ENCODE measurements at places on chromosomes 6 and 20.

GRCh38 chr20:63567386-63568169, 6.5 kb downstream of the HELZ2 start:
- DNase-seq = no peak

- no peak for DNase-seq
Observed at GRCh38 chr6:13461805-13462204, 25.6 kb downstream of the GFOD1 start.

- peak; percentile 60 for DNase-seq
Observed at GRCh38 chr20:62367633-62368391, 700 bp upstream of the LAMA5 start.

DNA sequence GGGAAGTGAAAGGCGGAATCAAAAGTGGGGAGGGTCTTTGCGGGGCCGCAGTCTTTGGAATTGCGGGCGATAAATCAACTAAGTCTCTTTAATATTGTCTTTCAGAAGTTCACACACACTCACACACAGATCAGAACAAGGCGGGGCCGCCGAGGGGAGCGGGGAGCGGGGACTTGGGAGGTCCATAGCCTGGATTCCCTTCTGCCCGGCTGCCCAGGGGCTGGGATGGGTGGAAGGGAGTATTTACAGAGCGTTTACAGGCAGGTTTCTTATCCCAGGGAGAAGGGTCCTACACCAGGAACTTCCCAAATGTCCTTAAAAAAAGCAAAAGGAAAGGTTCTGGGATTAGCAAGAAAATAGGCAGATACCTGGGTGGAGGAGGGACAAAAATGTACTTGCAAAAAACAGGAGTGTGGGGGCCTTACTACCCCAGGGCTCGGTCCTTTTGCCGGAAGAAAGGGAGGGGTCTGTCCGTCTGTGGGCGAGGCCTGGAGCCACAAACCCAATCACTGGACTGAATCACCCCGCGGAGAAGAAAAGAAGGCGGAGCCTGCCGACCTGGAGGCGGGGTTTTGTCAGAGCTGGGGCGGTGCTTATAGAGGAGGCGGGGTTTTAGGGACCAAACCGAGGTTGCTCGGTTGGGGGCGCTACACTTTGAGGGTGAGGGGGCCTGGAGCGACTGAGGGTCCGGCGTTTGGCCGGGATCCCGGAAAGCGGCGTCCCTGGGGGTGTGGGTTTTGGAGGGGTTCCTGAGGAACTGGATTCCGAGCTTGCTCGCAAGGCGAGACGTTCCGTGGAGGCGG, 3.2 kb downstream of the PRRT1 start:
- DNase-seq = no peak

GRCh38 chr20:19110881-19111460, 101.5 kb upstream of the SLC24A3 start:
- DNase-seq = peak; percentile 45

DNA sequence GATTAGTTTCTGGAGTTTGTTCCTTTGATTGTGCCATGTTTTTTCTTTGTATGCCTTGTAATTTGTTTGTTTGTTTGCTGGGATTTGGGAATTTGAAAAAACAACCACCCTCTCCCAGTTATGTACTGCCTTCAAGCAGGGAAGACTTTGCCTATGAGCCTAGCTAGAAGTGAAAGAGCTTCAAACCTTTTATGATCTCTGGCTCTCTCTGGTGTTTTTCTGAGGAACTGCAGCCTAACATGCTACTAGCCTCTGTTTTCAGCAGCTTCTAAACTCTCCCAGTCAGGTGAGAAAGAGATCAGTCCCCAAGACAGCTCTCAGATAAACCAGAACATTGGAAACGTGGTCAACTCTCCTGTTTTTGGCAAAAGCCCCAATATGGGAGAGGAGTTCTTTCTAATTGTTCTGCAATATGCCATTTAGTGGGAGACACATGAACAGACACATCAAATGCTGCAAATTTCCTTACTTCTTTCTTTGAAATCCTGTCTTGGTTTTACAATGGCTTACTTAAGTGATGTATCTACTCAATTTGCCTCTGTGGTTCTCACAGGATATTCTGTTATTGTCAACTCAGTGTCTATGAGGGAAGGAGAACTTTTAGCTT, 58.9 kb upstream of the SERINC1 start:
- DNase-seq = peak; percentile 56

- DNase-seq = no peak
Observed at GRCh38 chr6:17277256-17277655, 3.9 kb upstream of the RBM24 start.

DNA sequence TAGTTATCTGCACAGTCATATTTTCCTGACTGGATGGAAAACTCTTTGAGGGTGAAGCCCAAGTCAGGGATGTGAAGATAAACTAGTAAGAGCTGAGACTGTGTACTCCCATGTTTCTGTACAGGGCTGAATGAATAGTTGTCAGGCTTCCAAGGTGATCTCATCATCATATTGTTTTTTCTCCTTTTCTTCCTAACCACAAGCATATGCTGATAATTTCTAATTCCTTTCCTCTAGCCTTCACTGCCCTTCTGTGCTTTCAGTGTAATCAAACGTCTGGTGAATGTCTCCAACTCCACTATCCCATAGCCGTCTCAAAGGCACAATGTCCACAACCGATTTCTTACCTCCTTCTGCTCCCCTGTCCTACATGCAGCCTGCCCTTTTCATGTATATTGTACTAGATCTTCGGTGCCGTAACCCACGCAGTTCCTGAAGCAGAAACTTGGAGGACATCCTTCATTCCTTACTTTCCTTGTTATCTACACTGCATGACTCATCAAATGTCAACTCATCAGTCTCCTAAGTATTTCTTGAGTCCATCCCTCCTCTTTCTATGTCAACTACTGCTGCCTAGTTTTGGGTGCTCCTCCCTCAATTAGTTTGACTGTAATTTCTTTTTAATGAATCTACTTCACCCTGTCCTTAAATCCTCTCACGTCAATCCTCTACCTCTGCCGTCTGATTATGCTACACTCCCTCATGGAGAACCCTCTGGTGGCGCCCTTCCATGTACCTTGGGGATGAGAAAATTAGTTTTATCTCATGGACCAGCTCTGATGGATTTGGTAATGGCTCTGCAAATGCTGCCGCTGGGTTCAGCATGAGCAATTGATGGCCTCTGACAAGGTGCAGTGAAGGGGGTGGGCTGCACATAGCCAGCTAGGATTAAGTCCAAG, 21.9 kb downstream of the NCOA7 start:
- no peak for DNase-seq

GRCh38 chr6:14068133-14068532, 49.4 kb upstream of the CD83 start:
- no peak for DNase-seq

- DNase-seq = no peak
Observed at GRCh38 chr20:53677447-53678314, 84.0 kb upstream of the ZNF217 start.

DNA sequence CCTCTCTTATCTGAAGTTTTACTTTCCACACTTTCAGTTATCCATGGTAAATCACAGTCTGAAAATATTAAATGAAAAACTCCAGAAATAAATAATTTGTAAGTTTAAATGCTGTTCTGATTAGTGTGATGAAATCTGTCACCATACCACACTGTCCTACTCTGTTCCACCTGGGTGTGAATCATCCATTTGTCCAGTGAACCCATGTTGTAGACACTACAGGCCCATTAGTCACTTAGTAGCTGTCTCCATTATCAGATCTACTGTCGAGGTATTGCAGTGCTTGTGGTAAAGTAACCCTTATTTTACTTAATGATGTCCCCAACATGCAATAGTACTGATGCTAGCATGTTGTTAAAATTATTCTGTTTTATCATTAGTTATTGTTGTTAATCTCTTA, 29.2 kb upstream of the MMS22L start:
- no peak for DNase-seq

- DNase-seq = no peak
Observed at GRCh38 chr20:14569641-14570040, 232.2 kb upstream of the FLRT3 start.

DNA sequence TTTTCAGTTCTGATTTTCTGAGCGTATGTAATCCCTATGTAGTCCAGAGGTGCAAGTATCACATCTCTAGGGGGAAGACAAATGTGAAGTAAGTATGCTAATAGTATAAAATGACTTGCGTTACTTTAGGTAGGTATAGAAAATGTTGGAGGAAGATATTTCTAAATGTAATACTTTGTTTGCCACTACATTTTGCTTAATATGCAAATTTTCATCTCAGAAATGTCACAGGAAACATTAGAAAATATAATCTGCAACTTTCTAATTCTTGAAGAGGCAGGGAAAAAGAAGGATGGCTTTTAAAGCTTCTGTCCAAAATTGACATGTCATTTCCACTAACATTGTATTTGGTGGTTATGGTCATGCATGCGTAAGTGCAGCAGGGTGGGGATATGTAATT, 85.6 kb downstream of the CD2AP start:
- no peak for DNase-seq

DNA sequence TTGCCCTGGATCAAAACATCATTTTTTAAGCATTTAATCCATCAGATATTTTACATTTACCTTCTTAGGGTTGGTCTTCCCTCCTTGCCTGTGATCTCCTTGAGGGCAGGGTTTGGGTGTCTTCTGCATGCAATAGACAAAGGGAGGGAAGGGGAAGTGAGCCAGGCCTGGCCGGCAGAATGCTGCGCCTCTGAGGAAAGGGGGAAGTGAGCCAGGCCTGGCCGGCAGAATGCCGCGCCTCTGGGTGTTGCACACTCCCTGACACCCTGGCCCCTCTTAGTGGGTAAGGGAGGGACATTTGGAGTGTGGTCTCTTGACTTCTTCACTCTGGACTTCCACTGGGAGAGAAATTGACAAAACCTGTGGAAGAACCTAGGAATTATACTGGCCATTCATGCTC, 12.4 kb downstream of the PSMF1 start:
- no peak for DNase-seq

DNA sequence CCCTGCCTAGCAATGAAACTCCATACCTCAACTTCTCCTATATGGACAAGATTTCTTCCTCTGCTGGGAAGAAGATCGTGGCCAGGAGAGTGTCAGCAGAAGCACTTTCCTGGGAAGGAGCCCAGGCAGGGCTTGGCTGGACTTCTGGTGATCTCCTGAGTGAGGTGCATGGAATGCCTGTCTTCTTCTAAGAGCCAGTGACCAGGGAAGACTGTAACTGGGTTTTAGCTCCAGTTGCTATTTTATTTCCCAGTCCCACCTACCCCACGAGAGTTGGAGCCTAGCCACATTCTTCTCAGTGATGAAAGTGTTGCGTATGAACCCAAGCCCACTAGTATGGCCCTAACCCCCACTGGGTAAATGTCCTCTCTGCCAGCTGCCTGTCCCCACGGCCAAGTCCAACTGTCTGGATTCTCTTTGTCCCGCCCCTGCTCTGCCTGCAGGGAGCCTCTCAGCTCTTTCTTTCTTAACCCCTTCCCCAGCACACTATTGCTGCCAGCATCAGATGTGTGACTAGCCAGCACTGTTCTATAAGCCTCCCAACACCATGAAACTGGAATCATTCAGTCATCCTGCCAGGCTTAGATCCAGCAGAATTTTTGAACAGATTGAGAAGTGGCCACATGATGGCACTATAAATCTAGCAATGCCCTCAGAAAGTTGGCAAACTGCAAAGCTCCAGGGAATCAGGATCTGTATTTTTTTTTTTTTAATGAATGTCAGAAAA, 69.8 kb upstream of the FAM184A start:
- peak; percentile 38 for DNase-seq

GRCh38 chr6:80622641-80623040, 516.2 kb downstream of the BCKDHB start:
- no peak for DNase-seq

- no peak for DNase-seq
Observed at GRCh38 chr6:156963712-156964700, 186.8 kb downstream of the ARID1B start.

DNA sequence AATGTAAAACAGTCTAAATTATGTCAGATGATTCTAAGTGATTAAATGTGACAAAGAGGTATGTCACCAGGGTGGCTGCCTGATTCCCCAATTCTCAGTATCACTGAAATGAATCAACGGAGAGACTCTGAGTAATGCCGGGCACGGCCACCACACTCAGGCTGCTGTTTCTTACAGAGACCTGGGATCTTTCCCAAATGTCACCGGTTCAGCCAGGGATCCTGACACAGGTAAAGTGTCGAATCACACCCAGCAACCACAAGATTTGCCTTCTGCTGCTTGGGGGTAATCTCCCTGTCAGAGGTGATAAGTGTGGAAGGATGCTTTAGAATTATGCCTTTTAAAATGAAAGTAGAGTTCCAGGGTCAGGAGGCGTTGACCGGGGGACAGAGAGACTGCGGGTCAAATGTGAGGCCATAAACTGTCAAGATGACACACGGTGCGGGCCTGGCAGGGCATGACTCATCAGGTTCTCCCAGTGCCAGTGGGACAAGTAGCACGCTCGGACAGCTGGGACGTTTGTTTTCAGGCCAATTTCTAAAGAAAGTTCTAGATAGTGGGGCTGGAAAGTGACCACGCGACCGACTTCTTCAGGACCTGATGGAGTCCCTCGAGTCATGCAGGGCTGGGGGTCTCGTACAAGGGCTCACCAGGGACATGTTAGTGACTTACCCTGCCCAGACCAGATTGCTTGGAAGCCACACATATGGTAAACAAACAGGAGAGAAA, 48.9 kb downstream of the PRDM1 start:
- no peak for DNase-seq

- DNase-seq = no peak
Observed at GRCh38 chr20:9616455-9616805, 102.0 kb downstream of the LAMP5 start.

- DNase-seq = no peak
Observed at GRCh38 chr20:25606094-25606695, 17.6 kb downstream of the NANP start.

- no peak for DNase-seq
Observed at GRCh38 chr20:22974354-22974753, 60.8 kb upstream of the SSTR4 start.

- DNase-seq = no peak
Observed at GRCh38 chr20:42368910-42369309, 750.7 kb upstream of the CHD6 start.

GRCh38 chr6:160337301-160337700, 10.9 kb upstream of the SLC22A3 start:
- DNase-seq = no peak

DNA sequence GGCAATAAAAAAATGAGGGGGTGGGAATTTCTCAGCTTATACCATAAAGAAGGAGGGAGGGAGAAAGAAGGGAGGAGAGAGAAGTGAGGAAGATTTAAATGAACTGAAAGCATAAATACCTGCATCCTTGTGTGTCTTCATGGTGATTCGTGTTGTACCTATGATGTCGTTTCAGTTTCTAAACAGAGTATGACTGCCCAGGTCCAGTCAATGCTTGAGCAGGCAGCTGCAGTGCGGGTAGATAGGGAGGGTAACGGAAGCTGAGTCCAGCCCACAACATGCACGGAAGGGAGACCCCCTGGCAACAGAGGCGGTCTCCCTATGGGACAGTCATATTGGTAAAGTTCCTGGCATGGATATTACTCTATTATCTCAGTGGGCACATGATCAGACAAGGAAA, 184.5 kb downstream of the KIF16B start:
- no peak for DNase-seq

DNA sequence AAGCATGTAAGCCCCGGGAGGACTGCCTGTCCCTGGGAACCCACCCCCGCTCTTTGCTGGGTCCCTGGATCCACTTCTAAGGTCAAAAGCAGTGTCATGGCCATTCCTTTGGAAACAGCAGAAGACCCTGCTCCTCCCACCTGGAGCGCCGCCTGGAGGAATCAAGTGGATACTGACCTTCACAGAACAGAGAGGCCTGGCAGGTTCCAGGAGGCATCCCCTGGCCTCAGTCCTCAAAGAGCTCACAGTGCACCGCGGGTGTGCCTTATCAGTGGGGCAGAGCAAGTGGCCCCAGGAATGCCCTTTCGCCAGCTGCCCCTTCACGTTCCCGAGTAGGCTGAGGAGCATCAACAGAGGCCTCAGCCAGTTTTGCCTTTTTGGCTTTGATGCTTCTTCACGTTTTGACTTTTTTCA, 11.1 kb upstream of the SLC4A11 start:
- DNase-seq = no peak
